Hypothalamus (tissue), 51 donors: ENCODE measurements at places on chromosomes 12 and 14.
A peak's percentile ranks its signal among the peaks of the same experiment; 100 is the strongest.

- no peak for DNase-seq
Measured at GRCh38 chr12:70214972-70215617, 28.1 kb upstream of the CNOT2 start.

GRCh38 chr12:22667122-22667521, 42.2 kb downstream of the ETNK1 start:
- no peak for DNase-seq

DNA sequence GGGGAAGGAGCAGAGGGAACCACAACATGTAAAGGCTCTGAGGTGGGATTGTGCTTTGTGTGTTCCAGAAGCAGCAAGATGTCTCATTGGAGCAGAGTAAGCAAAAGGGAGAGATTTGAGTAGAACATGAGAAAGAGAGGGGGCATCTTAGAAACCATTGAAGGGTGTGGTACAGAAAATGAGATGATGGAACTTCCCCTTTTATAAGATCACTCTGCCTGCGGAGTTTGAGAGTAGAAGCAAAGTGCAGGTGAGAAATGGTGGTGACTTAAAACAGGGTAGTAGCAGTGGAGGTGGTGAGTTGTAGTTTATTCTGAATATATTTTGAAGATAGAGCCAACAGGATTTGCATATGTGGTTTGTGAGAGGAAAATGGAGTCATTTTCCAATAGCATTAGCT, 56.0 kb downstream of the FBXO34 start:
- no peak for DNase-seq

GRCh38 chr12:45977620-45978019, 12.8 kb downstream of the SCAF11 start:
- no peak for DNase-seq

DNA sequence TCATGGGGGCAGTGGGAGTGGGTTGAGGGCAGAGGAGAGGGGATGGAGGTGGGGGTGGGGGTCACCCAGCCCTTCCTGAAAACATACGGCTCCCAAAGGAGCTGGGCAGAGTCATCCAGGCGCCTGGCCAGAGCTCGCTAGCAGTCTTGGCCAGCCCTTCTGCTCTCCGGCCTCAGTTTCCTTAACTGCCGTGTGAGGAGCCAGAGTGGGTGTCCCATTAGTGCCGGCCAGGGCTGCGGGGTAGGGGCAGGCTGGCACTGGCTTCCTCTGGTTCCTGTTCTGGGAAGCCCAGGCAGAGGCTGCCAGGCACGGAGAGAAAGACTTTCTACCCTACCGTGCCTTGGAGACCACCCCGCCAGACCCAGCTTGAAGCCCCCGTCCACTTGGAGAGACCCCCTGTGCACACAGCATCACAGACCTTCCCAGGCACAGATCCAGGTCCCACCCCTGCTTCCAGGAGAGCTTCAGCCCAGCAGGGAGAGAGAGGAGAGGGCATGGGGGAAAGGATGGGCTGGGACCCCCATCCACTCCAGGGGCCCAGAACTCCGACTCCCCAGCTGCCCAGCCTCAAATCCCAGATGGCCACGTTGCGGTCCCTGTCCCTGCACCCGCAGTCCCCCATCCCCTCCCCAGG, 93.3 kb downstream of the RFLNA start:
- DNase-seq = no peak

GRCh38 chr14:70265422-70265821, 76.7 kb upstream of the SLC8A3 start:
- DNase-seq = no peak

GRCh38 chr14:77325746-77326094, 4.9 kb downstream of the GSTZ1 start:
- DNase-seq = no peak

- DNase-seq = no peak
Measured at GRCh38 chr14:92427096-92427495, 86.5 kb upstream of the RIN3 start.

- DNase-seq = peak; percentile 27
Measured at GRCh38 chr14:89349171-89350008, 67.6 kb downstream of the FOXN3 start.

DNA sequence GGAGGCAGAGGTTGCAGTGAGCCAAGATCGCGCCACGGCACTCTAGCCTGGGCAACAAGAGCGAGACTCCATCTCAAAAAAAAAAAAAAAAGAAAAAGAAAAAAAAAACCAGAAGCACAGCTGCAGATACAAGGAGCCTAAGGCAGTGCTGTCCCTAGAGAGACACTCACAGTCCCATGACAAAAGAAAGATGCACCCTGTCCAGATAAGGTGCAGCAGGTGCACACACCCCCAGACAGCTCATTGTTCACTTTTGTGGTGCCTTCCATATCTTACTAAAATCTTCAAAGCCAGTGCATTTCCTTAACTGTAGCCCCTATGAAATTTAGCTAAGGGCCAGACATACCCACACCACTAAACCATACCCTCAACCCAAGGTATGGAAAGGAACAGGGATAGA, 7.7 kb upstream of the NRL start:
- DNase-seq = no peak

- DNase-seq = no peak
Measured at GRCh38 chr14:29444805-29445204, 482.8 kb downstream of the PRKD1 start.
